ENCODE measurements at places on chromosomes 13 and 19. TPM values are rescaled to one million over a fixed set of nuclear protein-coding genes. Genes with fewer than 3 reads are reported as not detected.

TYROBP gene
- not detected for total RNA-seq

ZNF358 gene
- total RNA-seq = 75.6 TPM

PCDH8 gene
- total RNA-seq = 14.6 TPM

ZNF546 gene
- 6.5 TPM for total RNA-seq

CBY2 gene
- total RNA-seq = not detected

ZNF888 gene
- 8.0 TPM for total RNA-seq

C1QTNF9B gene
- not detected for total RNA-seq

CD79A gene
- 0.70 TPM for total RNA-seq

ATXN8OS gene
- total RNA-seq = not detected

TMIGD2 gene
- not detected for total RNA-seq

MCF2L gene
- 59.9 TPM for total RNA-seq

CTXN1 gene
- total RNA-seq = 130 TPM

CCNA1 gene
- 0.25 TPM for total RNA-seq

ZNF442 gene
- total RNA-seq = 5.6 TPM

NKPD1 gene
- 0.39 TPM for total RNA-seq

PCP2 gene
- total RNA-seq = not detected

FAM124A gene
- total RNA-seq = 3.7 TPM

TNNT1 gene
- 1.1 TPM for total RNA-seq

TEX101 gene
- total RNA-seq = not detected

TNFSF9 gene
- total RNA-seq = 1.4 TPM

KLC3 gene
- total RNA-seq = not detected

LGALS14 gene
- total RNA-seq = not detected

FFAR3 gene
- not detected for total RNA-seq

PDX1 gene
- not detected for total RNA-seq

SELENOV gene
- not detected for total RNA-seq

C19orf81 gene
- total RNA-seq = 7.9 TPM

PEAK3 gene
- total RNA-seq = not detected

OR10H1 gene
- total RNA-seq = not detected

MADCAM1 gene
- 0.75 TPM for total RNA-seq

AZU1 gene
- 0.68 TPM for total RNA-seq

KPNA3 gene
- total RNA-seq = 53.7 TPM

CCDC8 gene
- total RNA-seq = 23.9 TPM

SRRM5 gene
- 0.51 TPM for total RNA-seq

BICRA gene
- total RNA-seq = 28.9 TPM

SSC5D gene
- 1.5 TPM for total RNA-seq

AMER2 gene
- total RNA-seq = 4.1 TPM

ZNF541 gene
- not detected for total RNA-seq

PINLYP gene
- total RNA-seq = 11.7 TPM

NCAN gene
- 13.8 TPM for total RNA-seq

GPR4 gene
- total RNA-seq = not detected

C1QTNF9 gene
- not detected for total RNA-seq

MBD3L2 gene
- total RNA-seq = not detected

PRODH2 gene
- not detected for total RNA-seq

SMIM44 gene
- total RNA-seq = not detected

FBXO27 gene
- total RNA-seq = 4.9 TPM

RYR1 gene
- 1.5 TPM for total RNA-seq

TMEM86B gene
- 5.8 TPM for total RNA-seq

MAG gene
- not detected for total RNA-seq
